NCI-H1092 treated with DMSO at 0.1 percent for 48 hours (cell line): ENCODE measurements at places on chromosomes 6 and 20.
A peak's percentile ranks its signal among the peaks of the same experiment; 100 is the strongest.

DNA sequence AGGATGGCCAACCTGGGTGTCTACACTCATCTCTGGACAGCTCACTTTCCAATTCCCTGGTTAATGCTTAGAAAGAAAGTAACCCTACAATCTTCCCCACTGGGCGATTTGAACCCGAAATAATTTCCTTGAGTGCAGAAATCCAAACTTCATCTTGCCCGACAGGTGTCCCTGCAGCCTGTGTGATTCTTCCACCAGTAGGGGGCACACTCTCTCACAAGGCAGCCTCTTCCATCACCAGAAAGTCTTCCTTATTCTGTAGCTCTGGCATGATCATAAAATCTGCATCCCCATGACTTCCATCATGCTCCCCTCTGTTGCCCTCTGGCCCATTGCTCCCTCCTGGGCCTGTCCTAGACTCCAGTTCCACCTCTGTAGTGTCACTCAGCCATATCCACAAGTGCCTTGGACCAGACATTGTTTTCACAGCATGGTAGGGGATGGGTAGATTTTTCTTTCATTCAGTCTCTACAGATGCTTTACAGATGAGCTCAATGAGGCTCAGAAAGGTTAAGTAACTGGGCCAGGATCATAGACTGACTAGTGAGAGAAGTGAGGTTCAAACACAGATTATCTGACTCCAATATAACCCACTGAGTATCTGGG, 170.4 kb upstream of the SPTLC3 start:
- DNase-seq, result no peak

DNA sequence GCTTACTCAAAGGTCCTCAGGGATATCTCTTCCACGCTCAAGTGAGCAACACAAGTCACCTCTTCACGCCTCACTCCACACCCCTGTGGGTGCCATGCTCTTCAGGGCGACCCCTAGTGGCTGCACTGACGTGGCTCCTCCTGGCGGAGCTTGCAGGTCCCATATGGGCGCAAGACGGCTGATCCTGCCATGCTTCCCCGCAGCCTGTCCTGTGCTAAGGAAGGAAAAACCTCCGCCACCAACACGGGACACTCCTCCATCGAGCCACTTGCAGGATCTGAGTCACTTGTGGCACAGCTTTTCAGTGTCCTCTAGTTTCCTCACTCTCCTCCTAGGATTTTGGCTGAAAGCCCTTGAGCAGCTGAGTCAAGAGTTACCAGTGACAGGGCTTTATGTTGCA, 90.7 kb downstream of the KHDC1L start:
- DNase-seq, result no peak

DNA sequence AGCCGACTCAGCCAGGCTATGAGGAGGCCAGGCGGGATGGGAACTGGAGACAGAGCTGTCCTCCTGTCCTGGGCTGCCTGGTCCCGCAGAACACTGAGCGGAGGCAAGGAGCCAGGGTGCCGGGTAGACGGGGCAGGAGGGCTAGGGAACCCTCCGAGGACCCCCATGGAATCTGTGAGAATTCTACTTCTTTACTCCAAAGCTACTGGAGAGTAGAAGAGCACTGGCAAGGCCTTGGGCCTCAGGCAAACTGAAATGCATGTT, 14.9 kb downstream of the DACT2 start:
- DNase-seq, result no peak

GRCh38 chr6:45377554-45378333, at the start of gene SUPT3H:
SUPT3H (minus strand) TSS chr6:45377934.
- peak; percentile 28 for DNase-seq

GRCh38 chr6:106477790-106478189, 117.3 kb downstream of the CRYBG1 start:
- no peak for DNase-seq

GRCh38 chr6:46370622-46371021, 120.6 kb downstream of the RCAN2 start:
- no peak for DNase-seq

- peak; percentile 52 for DNase-seq
Measured at GRCh38 chr20:39588148-39588757, 626.1 kb downstream of the DHX35 start.
